Left renal pelvis (tissue), 4 donors: ENCODE measurements at places on chromosomes 7 and 10.

DNA sequence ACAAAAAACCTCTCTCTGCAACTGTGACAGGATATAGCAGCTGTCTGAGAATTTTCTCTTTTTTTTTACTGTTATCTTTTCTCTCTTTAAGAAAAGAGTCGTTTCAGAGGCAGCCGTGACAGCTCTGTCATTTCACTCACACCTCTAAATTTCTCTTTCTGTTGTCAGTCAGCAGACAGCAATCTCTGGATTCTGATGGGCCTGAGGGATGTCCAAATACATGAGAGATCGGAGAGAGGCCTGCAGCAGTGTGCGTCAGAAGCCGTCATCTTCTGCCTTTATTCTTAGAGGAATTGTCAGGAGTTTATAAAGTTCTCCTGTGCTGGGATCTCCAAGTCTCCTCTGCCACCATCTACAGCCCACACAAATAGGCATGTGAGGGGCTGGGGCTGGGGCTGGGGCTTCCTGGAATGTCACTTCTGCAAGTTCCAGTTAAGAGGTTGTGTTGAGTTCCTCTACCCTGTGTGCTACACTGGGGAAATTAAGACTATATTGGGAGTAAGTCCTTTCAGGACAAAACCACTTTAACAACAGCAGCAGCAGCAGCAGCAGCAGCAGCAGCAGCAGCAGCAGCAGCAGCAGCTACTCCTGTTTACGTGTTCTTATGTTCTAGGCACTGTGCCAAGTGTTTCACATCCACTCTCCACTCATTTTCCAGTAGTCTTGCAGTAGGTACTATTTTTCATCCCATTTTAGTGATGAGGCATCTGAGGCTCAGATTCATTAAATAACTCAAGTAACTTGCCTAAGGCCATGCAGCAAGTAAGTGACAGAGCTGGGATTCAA is 541.3 kb downstream of the LRMDA start:
- no peak for DNase-seq

- no peak for DNase-seq
These were observed 26.9 kb downstream of the IL2RA start for GRCh38 chr10:6035101-6035834.

DNA sequence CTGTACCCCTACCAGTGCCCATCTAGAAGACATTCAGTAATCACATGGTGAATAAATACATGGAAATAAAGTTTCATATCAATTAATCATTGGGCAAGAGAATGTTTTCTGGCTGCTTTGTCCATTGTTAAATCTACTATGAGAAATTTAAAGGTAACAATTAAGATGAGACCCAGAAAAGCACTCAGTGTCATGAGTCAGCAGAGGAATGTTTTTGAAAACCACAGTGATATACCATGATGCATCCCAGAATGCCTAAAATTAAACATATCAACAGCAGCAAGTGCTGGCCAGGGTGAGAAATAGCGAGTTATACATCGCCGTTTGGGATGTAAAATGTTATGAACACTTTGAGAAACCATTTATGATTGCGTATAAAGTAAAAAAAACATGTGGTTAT is 825.3 kb upstream of the C7orf33 start:
- no peak for DNase-seq

DNA sequence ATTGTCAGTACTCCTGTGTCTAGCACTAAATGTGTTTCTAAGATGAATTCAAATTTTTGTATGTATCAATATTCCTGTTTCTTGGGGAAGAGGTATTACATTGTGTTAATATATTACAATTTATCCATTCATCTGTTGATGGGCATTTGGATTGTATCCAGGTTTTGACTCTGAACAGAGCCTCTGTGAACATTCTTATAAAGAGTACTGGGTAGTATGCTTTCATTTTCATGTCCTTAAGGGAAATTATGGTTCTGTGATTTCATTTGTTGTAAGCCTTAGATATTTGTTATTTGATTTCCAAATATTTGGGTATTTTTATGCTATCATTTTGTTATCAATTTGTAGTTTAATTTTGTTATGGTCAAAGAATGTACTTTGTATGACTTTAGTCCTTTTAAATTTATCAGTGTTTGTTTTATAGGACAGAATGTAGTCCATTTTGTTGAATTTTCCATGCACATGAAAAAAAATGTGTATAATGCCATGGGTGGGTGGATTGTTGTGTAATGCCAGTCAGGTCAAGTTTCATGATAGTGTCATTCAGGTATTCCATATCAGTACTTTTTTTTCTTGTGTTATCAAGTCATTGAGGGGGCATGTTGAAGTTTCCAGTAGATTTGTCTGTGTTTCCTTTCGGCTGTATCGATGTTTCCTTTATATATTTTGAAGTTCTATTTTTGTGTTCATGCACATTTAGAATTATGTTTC is 38.4 kb downstream of the STAM start:
- no peak for DNase-seq

DNA sequence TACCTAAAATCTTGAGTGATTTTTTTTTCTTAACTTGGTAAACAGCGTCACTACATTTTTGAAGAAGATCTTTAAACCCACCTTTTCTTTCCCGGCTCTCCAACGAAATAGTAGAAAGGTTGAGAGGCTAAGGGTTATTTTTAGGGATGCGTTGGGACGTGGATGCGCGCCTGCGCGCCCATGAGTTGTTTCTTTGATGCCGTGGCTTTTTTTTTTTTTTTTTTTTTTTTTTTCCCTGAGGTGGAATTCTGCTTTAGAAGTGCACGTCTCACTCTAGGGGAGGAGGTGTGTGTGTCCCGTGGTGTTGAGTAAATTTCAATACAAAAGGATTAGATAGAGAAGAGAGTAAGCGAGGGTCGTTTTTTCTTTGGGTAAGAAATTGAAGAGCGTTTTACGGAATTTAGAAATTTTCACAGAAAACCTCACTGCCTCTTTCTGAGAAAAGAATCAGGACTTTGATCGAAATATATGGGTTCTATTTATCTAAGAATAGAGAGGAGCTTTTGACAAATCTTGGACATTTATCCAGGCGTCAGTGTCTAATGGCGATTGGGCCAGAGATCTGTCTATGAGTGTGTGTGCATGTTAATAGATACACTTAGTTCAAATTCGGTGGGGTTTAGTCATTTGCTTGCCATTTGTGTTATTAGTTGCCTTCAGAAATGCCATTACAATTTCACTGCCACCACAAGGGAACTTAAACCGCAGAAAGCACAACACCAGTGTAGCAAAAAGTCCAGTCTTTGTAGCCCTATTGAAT is 1.2 kb upstream of the SP8 start:
- DNase-seq = no peak

- DNase-seq = no peak
These were observed 6.9 kb downstream of the CHUK start for GRCh38 chr10:100222529-100222928.

GRCh38 chr7:43385856-43386255 is 197.1 kb upstream of the STK17A start:
- no peak for DNase-seq

DNA sequence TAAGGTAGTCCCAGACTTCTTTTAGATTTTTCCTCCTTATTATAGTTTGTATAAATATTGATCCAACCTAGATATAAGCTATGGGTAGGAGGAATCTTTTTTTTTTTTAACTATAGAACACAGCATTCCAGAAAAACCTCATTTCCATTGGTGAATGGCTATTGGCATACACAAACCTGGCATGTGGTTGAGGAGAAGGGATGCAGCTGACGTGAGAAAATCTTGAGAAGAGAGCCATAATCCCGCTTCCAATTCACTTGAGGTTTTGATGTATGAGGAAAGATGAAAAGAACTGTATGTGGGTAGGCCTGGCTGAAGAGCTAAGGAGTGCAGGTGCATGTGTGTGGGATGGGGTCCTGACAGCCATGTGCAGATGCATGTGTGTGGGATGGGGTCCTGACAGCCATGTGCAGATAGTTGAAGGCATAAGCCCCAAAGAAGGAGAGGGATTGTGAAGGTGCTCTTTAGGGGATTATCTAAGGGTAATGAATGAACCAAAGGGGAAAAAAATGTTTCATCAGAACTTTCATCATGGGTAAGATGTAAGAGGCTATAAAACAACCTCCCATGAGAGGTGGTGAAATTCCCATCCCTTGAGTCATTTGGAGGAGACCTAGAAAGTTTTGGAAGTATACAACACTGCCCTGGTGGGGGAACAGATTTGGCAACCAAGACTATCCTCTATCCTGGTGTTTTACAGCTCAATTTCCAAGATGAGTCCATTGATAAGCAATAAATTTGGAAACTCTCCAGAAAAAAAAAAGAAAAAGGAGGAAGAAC is 3.8 kb upstream of the PKD2L1 start:
- no peak for DNase-seq

DNA sequence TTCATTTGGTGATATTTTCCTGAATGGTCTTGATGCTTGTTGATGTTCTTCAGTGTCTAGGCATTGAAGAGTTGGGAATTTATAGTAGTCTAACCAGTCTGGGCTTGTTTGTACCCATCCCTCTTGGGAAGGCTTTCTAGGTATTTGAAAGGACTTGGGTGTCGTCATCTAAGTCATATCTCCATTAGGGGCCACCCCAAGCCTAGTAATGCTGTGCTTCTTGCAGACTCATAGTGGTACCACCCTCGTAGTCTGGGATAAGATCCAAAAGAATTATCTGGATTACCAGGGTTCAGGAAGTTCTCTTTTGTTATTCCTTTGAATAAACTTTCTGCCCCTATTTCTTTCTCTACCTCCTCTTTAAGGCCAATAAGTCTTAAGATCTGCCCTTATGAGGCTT is 319.4 kb upstream of the MYO3A start:
- no peak for DNase-seq

DNA sequence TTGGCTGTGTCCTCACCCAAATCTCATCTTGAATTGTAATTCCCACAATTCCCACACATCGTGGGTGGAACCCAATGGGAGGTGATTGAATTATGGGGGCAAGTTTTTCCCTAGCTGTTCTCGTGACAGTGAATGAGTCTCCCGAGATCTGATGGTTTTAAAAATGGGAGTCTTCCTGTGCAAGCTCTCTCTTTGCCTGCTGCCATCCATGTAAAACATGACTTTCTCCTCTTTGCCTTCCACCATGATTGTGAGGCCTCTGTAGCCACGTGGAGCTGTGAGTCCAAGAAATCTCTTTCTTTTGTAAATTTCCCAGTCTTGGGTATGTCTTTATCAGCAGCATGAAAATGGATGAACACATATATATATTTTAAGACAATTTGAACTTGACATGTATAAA is 285.4 kb downstream of the BAMBI start:
- DNase-seq = no peak

DNA sequence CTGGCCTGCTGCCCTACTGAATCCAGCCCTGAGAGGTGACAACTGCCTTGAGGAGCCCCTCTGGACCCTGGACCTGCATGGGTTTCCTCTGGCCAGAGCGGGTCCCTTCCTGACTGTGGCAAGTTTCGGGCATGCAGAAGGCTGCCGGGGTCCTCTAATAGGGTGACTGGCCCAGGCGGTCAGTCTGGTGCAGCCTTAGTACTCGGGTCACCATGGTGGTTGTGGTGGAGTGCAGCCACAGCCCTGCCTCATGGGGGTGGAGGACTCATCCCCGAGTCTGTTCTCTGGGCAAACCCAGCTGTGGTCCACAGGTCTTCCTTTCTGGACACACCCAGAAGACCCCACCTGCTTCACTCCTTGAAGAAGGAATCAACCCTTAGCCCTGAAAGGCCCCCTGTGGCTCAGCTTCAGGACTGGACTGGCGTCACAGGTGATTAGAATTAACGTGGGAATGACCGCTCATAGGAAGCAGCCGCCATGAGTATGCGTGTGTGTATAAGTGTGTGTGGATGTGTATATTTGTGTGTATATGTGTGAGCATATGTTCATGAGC is 28.7 kb downstream of the RAMP3 start:
- no peak for DNase-seq

- no peak for DNase-seq
These were observed 14.5 kb downstream of the SH2D4B start for GRCh38 chr10:80552151-80552646.

DNA sequence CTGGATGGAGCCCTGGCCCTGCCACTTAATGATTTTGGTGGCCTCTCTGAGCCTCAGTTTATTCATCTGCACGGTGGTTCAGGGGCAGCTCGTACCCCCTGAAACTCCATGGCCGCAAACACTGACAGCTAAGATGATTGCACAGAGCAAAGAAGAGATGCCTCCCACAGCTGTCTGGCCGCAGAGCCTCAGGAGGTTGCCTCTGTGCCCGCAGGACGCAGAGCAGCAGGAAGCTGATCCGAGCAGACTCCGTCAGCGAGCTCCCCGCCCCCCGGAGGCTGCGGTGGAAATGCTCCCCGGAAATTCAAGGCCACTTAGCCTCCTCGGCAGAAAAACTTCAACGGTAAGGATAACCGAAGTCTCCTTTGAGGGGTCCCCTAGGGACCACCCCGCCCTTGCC is 30.2 kb upstream of the C10orf53 start:
- DNase-seq = no peak

DNA sequence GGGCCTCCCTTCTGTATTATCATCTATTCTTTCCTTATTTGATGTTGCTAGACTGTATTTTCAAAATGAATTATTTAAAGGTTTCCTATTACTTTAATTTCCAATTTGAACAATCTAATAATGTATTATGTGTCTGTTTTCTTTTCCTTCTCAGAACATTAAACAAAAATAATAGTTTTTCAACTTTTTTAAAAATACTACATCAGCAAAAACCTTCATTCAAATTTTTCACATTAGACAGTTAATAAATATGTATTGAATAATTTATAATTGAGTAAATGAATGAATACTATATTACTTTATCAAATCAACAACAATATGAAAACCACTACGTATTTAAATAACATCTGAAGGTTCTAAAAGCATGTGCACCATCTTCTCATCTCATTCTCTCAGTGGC is 644.1 kb upstream of the SEMA3D start:
- no peak for DNase-seq

DNA sequence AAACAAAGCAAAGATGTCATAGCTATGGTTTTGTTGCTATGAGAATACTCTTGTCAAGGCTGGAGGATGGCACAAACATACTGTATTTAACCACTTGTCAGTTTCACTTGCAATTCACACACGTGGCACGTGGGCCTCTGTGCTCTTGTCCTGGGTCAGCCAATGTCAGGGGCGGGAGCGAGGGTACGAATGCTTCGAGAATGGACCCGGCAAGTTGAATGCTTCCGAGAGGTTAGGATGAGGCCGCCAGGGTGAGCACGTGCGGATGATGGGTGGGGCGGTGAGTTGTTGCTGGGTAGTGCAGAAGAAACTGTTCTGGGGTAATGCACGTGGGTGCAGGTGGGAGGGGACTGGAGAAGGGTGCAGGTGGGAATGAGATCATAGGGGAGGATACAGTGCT is 10.4 kb upstream of the OCM2 start:
- no peak for DNase-seq

DNA sequence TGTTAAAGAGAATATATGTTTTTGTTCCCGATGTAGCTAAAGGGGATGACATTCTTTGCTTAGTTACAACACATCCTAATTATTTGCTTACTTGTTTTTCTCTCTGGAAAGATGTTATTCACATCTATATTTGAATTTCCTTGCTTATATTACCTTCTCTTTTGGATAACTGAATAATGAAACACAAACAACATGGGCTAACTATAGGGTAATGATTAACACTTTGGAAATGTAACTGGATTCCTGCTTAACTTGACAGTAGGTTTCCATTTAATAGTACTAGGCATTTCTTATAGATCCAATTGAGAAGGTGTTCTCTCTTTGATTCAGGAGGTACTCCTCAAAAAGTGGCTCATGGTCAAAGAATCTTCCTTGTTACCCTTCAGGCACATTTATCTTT is 141.1 kb downstream of the CCSER2 start:
- no peak for DNase-seq

GRCh38 chr7:25614415-25614814 is 386.1 kb upstream of the NPVF start:
- no peak for DNase-seq
